Activated CD4-positive, alpha-beta T cell treated with anti-CD3 and anti-CD28 coated beads, Interleukin-2, amount 10 ng/mL, durations not matched to agents 24 days and 14 days (primary cell): ENCODE measurements at places on chromosomes 6 and 20. TPM values are rescaled to one million over a fixed set of nuclear protein-coding genes. Genes with fewer than 3 reads are reported as not detected.

The HLA-DQA1 gene
- 3.6 and 4.0 TPM in 2 replicates for total RNA-seq

The OPRM1 gene
- total RNA-seq, result not detected in 2 replicates

The ZNF334 gene
- 1.6 and 2.0 TPM in 2 replicates for total RNA-seq

The RUNX2 gene
- 17.1 and 18.3 TPM in 2 replicates for total RNA-seq

The BEND3 gene
- total RNA-seq, result 12.6 and 12.9 TPM in 2 replicates

The SPATA25 gene
- total RNA-seq, result 0.47 and 1.8 TPM in 2 replicates

The RNF182 gene
- total RNA-seq, result not detected in 2 replicates

The FUT9 gene
- not detected in 2 replicates for total RNA-seq

- H3K4me3 ChIP-seq, result no peak overlapping the region
- H3K27me3 ChIP-seq, result no peaks in the 10 kb centered on the region
- peaks cover 32% of the 10 kb centered on the region for H3K36me3 ChIP-seq
- DNase-seq, result no peak
- no peak overlapping the region for H3K27ac ChIP-seq
Measured at GRCh38 chr6:107402533-107402932, 56.8 kb downstream of the PDSS2 start.

DNA sequence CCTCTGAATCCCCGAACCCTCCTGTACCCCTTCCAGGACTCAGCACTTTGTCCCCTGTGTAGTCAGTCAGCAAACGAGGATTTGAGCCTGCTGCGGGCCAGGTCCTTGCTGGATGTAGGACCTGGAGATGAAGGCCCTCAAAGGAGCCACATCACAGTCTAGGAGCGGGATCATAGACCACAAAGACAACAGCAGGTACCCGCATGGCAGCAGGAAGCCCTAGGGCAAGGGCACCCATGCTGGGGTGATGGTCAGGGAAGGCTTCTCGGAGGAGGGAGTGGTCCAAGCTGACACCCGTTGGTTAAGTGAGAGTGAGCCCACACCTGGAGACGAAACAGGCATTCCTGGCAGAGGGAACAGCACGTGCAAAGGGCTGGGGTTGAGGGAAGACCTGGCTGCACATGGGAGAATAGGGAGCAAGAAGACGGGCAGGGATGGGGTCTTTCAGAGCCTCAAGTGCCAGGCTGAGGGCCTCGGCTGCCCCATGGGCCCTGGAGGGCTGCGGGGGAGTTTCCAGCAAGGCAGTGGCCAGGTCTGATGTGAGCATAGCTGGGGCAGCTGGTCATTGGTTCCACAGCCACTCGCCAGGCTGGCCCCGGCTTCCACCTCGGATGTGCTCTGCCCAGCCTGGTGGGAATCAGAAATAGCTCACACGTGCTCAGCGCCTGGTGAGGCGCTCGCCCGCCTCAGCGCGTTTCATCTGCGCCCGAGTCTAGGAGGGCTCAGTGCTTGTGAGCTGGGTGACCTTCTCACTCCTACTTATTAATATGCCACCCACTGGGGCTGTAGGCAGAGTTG, 15.0 kb downstream of the DLGAP4 start:
- no peak overlapping the region for H3K27ac ChIP-seq
- H3K27me3 ChIP-seq, result peaks cover 4% of the 10 kb centered on the region
- H3K4me3 ChIP-seq, result no peak overlapping the region
- no peaks in the 10 kb centered on the region for H3K4me1 ChIP-seq

DNA sequence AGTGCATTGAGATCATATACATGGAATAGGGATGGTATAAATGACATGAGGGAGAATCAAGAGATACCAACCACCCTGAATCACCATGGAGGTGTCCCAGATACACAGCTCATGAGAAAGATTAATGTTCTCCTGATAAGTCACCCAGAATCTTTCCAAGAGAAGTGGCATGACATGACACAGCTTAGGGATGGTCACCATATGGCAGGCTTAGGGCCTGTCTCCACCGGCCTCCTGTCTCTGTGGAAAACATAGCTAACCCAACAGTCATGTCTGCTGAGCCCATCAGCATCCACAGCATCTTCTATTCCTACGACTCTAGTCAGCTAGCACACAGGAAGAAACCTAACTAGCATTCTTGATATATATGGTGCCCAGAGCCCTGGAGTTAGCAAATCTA, 133.3 kb downstream of the IPCEF1 start:
- H3K27ac ChIP-seq, result no peak overlapping the region
- H3K27me3 ChIP-seq, result peaks cover 4% of the 10 kb centered on the region
- H3K36me3 ChIP-seq, result peaks cover 13% of the 10 kb centered on the region
- H3K4me3 ChIP-seq, result no peak overlapping the region
- DNase-seq, result no peak
- peaks cover 19% of the 10 kb centered on the region for H3K4me1 ChIP-seq

GRCh38 chr6:12369781-12370262, 79.7 kb downstream of the EDN1 start:
- H3K36me3 ChIP-seq, result no peaks in the 10 kb centered on the region
- peaks cover 5% of the 10 kb centered on the region for H3K27me3 ChIP-seq
- no peaks in the 10 kb centered on the region for H3K4me1 ChIP-seq
- H3K4me3 ChIP-seq, result no peak overlapping the region
- DNase-seq, result no peak

- H3K27me3 ChIP-seq, result peaks cover 18% of the 10 kb centered on the region
- DNase-seq, result no peak
- H3K4me1 ChIP-seq, result no peaks in the 10 kb centered on the region
- no peak overlapping the region for H3K4me3 ChIP-seq
- H3K36me3 ChIP-seq, result no peaks in the 10 kb centered on the region
- H3K27ac ChIP-seq, result no peak overlapping the region
Measured at GRCh38 chr6:40918040-40918651, 120.9 kb downstream of the UNC5CL start.

GRCh38 chr6:128018821-128019220, 118.0 kb upstream of the THEMIS start:
- H3K27me3 ChIP-seq, result no peaks in the 10 kb centered on the region
- no peaks in the 10 kb centered on the region for H3K36me3 ChIP-seq
- H3K4me1 ChIP-seq, result peaks cover 2% of the 10 kb centered on the region
- no peak for DNase-seq

- DNase-seq, result no peak
- H3K4me1 ChIP-seq, result no peaks in the 10 kb centered on the region
- H3K4me3 ChIP-seq, result no peak overlapping the region
- H3K27ac ChIP-seq, result no peak overlapping the region
- no peaks in the 10 kb centered on the region for H3K36me3 ChIP-seq
Measured at GRCh38 chr6:147903931-147904330, 395.4 kb downstream of the SAMD5 start.

- H3K27ac ChIP-seq, result no peak overlapping the region
- no peaks in the 10 kb centered on the region for H3K4me1 ChIP-seq
- no peak overlapping the region for H3K4me3 ChIP-seq
- DNase-seq, result no peak
- H3K36me3 ChIP-seq, result no peaks in the 10 kb centered on the region
Measured at GRCh38 chr20:7383216-7383615, 557.0 kb downstream of the HAO1 start.

- peaks cover 69% of the 10 kb centered on the region for H3K4me1 ChIP-seq
- peak overlapping the region; percentile 80 for H3K27ac ChIP-seq
- H3K4me3 ChIP-seq, result peak overlapping the region; percentile 45
- DNase-seq, result peak; percentile 57
- peaks cover 63% of the 10 kb centered on the region for H3K36me3 ChIP-seq
Measured at GRCh38 chr6:111813237-111813636, 60.0 kb downstream of the FYN start.

DNA sequence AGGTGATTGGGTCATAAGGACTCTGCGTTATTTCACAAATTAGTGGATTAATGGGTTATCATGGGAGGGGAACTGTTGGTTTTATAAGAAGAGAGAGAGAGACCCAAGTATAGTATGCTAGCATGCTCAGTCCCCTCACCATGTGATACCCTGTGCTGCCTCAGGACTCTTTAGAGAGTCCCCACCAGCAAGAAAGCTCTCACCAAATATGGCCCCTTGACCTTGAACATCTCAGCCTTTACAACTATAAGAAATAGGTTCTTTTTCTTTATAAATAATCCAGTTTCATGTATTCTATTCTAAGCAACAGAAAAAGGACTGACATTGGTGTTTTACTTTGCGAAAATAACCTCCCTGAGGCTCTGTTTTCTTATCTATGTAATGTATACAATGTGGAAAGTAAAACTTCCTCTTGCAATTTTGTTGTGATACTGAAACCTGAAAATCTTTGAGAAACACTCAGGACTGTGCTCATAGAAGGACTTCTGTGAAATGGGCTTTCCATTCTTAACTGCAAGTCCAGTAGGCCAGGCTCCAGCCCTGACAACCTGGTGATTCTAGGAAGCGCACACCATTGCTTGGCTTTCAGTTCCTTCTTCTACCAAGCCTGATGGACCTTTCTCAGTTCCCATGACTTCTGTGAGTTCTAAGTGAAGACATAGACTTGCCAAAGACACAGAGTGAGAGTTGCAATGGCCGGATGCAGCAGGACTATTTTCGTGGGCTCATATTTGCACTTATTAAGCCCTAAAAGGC, 21.9 kb downstream of the SIRPD start:
- H3K27me3 ChIP-seq, result no peaks in the 10 kb centered on the region
- H3K4me3 ChIP-seq, result no peak overlapping the region
- H3K36me3 ChIP-seq, result no peaks in the 10 kb centered on the region
- peak; percentile 42 for DNase-seq
- H3K27ac ChIP-seq, result no peak overlapping the region

- H3K4me3 ChIP-seq, result no peak overlapping the region
- no peak overlapping the region for H3K27ac ChIP-seq
- peaks cover 3% of the 10 kb centered on the region for H3K27me3 ChIP-seq
- DNase-seq, result no peak
- peaks cover 2% of the 10 kb centered on the region for H3K36me3 ChIP-seq
Measured at GRCh38 chr6:105616521-105616920, 213.6 kb upstream of the PREP start.

GRCh38 chr20:991850-992249, 10.3 kb downstream of the RSPO4 start:
- no peak overlapping the region for H3K27ac ChIP-seq
- no peak overlapping the region for H3K4me3 ChIP-seq
- no peaks in the 10 kb centered on the region for H3K4me1 ChIP-seq
- no peaks in the 10 kb centered on the region for H3K36me3 ChIP-seq
- peaks cover 9% of the 10 kb centered on the region for H3K27me3 ChIP-seq
- no peak for DNase-seq

DNA sequence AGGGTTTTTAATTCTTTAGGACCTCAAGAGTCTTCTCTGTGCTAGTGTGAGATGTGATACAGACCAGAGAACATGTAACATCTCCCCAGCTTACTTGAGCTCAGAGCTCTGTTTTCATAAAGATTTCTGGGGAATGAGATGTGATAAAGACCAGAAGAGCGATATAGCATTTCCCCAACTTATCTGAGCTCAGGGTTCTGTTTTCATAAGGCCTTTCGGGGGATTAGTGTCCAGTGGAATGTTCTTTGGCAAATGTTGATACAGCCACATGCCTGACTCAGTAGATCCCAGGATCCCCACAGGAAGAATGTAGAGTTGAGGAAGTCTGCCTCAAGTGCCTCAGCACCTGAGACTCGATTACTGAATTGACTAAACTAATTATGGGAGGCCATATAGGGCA, 18.7 kb upstream of the TOP1 start:
- peaks cover 52% of the 10 kb centered on the region for H3K4me1 ChIP-seq
- no peak overlapping the region for H3K4me3 ChIP-seq
- peaks cover 2% of the 10 kb centered on the region for H3K36me3 ChIP-seq
- H3K27me3 ChIP-seq, result no peaks in the 10 kb centered on the region
- no peak for DNase-seq

- no peak overlapping the region for H3K4me3 ChIP-seq
- no peaks in the 10 kb centered on the region for H3K36me3 ChIP-seq
- H3K27me3 ChIP-seq, result no peaks in the 10 kb centered on the region
- no peak overlapping the region for H3K27ac ChIP-seq
- no peak for DNase-seq
Measured at GRCh38 chr6:63963769-63964315, 328.2 kb downstream of the PHF3 start.

DNA sequence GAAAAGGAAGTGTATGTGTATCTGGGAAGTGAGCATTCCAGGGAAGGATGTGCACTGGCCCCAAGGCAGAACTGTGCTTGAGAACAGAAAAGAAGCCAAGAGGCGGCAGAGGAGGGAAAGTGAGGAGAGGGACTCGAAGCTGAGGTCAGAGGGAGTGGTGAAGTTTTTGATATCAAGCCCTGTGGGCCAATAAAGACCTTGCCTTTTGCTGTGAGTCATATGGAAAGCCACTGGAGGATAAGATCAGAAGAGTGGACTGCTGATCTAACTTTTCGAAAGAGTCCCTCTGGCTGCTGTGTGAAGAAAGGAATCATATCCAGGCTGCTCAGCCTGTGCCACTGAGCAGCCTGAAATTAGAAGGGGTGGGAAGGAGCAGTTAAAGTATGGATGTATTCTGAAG, 99.4 kb downstream of the EYA4 start:
- no peak for DNase-seq
- no peaks in the 10 kb centered on the region for H3K27me3 ChIP-seq
- no peaks in the 10 kb centered on the region for H3K4me1 ChIP-seq
- no peak overlapping the region for H3K4me3 ChIP-seq

DNA sequence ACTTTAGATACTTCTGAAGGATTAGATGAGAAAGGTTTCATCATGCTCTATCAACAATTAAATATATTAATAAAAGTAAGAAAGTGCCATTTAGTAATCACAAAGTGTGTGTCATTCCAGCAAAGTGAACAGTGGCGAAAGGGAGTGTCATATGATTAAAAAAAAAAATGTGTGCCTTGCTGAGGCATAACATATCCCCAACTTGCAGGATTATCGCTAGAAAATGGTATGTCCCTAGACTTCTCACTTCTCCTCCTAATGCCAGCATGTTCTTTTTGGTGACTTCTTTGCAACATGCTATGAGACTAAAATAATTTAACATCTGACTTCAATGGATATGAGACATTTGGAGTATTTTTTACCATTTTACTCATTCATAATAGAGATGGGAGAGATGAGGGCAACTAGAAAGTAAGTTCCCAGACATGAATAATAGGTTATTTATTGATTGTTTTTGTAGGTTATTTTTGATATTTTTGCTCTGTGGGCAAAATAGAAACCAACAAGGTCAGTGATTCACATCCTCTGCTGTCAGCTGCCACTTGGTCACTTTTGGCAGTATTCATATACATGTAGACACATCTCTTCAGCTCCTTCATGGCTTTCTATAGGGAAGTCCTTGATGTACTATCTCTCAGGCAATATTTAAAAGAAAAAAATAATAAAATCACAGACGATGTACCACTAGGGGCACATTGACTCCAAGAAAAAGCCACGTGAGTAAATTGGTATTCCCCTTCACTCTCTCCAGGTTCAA, 370.1 kb downstream of the BMP2 start:
- no peaks in the 10 kb centered on the region for H3K4me1 ChIP-seq
- no peak overlapping the region for H3K4me3 ChIP-seq
- no peak overlapping the region for H3K27ac ChIP-seq
- no peaks in the 10 kb centered on the region for H3K27me3 ChIP-seq
- H3K36me3 ChIP-seq, result no peaks in the 10 kb centered on the region

GRCh38 chr6:142474531-142475289, 172.9 kb downstream of the ADGRG6 start:
- H3K27me3 ChIP-seq, result peaks cover 3% of the 10 kb centered on the region
- peaks cover 5% of the 10 kb centered on the region for H3K4me1 ChIP-seq
- H3K27ac ChIP-seq, result no peak overlapping the region
- no peak overlapping the region for H3K4me3 ChIP-seq
- peak; percentile 64 for DNase-seq

GRCh38 chr6:85424981-85425380, 24.9 kb upstream of the NT5E start:
- H3K4me3 ChIP-seq, result no peak overlapping the region
- no peak overlapping the region for H3K27ac ChIP-seq
- H3K4me1 ChIP-seq, result peaks cover 2% of the 10 kb centered on the region
- DNase-seq, result no peak
